ENCODE measurements at places on chromosomes 7 and 10.
A peak's percentile ranks its signal among the peaks of the same experiment; 100 is the strongest.

- DNase-seq = no peak
These were observed 169.3 kb downstream of the CHN2 start for GRCh38 chr7:29363636-29364425.

DNA sequence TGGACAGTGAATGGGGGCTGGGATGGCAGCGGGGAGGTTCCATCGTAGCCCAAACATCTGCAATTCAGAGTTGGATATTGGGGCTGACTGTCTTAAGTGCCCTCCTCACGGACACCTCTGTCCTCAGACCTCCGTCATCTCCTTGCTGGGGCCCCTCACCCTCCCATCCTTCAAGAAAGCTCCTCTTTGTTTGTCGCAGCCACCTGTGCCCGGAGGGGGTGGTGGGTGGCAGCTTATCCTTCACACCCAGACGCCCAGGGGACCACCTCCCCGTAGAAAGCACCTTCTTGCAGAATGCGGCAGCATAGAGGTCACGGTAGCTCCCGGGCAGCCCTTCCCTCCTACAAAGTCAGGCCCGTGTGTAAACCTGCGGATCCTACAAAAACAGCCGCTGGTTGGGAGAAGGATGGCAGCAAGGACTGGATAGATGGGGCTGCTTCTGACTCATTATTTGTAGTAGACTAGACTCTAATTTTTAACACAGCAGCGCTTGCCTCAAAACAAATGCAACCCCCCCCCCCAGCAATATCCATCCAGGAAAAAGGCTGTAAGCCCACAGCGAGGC, 1.3 kb upstream of the PTPRN2 start:
- DNase-seq = no peak

- no peak for DNase-seq
These were observed 85.0 kb upstream of the MYL10 start for GRCh38 chr7:101714097-101714496.

GRCh38 chr7:25789701-25790640, 362.0 kb upstream of the NFE2L3 start:
- DNase-seq = no peak

GRCh38 chr10:5788969-5789368, 24.3 kb downstream of the GDI2 start:
- DNase-seq = no peak

GRCh38 chr7:84801396-84801795, 385.5 kb downstream of the SEMA3D start:
- no peak for DNase-seq

- no peak for DNase-seq
These were observed 129.2 kb downstream of the BAMBI start for GRCh38 chr10:28806488-28806941.

GRCh38 chr7:96719164-96719563, 9.5 kb upstream of the SEM1 start:
- no peak for DNase-seq

GRCh38 chr7:66013938-66014337, 31.9 kb upstream of the GUSB start:
- DNase-seq = peak; percentile 5

DNA sequence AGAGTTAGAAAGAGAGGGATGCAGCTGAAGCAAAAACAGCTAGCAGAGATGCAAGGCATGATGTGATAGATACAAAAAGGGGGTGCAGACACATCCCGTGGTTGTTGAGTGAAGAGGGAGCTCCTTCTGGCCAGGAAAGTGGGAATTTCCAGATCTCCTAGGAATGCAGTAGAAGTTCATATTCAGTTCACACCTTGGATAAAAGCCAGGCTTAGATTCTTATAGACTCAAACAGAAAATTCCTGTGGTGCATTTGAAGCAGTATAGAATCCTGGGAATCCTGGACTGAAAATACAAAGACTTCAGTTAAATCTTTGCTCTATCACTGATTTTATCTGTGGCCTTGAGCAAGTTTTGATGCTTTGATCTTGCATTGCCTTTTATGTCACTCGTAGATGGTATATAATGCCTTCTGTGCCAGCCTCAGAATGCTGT, 33.9 kb downstream of the SGPL1 start:
- DNase-seq = no peak

DNA sequence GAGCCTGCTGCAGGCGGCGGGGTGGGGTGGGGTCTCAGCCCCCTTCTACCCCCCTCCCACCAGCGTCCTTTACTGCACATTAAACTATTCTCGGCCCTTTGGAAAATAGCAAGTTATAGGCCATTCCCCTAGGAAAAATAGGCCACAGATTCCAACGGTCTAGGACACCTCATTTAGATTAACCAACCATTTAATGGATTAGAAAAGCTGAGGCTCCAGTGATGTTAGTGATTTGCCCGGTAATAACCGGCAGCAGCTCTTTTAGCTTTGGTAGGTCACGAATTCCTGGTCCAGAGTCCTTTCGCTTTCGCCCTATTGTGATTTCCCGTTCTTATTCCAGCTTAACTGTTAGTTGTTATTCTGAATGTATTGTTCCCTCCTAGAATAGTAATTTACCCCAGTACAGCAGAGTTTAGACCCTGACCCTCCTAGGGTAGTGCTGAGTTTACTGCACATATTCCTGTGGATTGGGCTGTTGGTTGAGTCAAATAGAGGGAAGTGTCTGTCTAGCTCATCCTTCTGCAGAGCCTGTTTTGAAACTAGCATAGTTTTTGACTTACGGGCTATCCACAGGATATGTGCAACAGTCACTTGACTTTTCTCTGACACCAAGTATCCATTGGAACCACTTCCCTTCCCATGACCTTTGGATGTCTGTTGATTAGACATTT, 754 bp downstream of the GSTO1 start:
- DNase-seq = no peak

DNA sequence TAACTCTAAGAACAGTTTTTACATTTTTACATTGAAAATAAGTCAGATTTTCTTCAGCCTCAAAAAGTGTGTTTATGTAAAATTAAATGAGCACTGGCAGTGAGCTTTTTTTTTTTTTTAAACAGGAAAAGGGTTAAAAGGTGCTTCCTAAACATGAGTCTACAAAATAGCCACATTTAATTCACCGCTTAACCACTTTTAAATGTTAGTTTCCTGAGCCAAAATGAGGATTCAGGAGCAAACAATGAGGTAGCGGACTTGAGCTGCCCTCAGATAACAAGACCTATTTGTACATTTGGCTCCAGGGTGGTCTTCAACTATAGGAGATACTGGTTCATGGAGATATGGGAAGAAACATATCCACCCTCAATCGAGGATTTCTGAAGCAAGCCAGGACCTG, 22.8 kb downstream of the AKR1C3 start:
- DNase-seq = no peak

DNA sequence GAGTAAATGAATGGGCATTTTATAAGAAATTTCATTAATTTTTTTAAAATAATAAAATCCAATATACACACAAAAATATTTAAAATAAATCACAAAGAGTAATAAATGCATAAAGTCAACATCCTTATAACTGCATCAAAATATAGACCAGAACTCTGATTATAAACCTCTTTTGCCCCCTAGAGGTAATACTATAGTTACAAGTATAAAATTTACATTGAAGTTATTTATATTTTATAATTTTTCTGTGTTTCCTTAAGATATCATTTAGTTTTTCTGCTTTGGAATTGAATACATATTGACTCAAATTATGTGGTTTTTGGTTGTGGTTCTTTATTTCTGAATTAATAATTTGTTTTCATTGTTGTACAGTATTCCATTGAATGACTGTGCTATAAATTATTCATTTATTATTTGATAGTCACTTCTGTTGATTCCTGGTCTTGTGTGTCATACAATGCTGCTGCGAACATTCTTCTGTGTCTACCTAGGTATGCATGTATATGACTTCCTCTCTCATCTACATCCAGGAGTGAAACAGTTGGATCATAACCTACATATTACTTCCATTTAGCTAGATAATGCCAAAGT, 673.6 kb downstream of the IPMK start:
- no peak for DNase-seq

- no peak for DNase-seq
These were observed 33.1 kb upstream of the TBX20 start for GRCh38 chr7:35286986-35287385.

- peak; percentile 55 for DNase-seq
These were observed 1.9 kb downstream of the FOXK1 start for GRCh38 chr7:4683884-4684565.

DNA sequence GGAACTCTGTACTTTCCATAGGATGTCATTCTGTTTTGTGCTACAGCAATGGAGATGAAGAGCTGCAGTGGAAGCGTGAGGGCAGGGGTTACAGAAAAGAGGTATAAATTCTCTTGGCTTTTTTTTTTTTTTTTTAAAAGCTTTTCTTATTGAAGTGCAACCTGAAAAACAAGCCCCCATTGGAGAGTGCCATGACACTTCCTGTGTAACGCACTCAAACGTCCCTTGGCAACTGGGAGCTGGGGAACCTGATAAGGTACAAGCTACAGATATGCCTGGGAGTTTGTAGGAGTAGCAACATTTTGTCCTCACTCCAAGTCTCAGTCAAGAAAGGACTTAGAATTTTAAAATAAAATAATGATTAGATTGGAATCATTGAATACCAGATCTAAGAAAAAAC, 512.1 kb downstream of the RPS24 start:
- no peak for DNase-seq

GRCh38 chr7:81207801-81208200, 288.9 kb upstream of the SEMA3C start:
- DNase-seq = no peak

- DNase-seq = no peak
These were observed 17.9 kb upstream of the GDF10 start for GRCh38 chr10:47282005-47282656.

DNA sequence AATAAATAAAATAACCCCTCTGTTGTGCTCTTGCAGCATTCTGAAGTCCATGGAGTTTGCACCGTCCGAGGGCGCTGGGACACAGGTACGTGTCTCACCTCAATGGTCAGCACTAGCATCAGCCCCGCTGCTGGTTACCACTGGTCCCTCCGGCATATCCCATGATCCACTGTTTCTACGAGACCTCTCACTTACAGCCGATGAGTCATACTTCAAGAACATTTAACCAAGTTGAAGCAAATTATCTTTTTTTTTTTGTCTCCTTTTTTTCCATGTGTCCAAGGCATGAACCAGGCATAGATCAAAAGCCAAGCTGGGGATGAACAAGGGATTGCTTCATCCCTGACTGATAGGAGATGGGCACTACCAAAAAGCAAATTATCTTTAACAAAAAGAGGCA, 92.9 kb upstream of the SH2B2 start:
- no peak for DNase-seq

- DNase-seq = no peak
These were observed 15.3 kb downstream of the PLAU start for GRCh38 chr10:73926152-73926764.

- peak; percentile 84 for DNase-seq
These were observed 290.3 kb downstream of the TNS3 start for GRCh38 chr7:47291461-47292081.

- DNase-seq = no peak
These were observed at the start of gene CRTAC1 for GRCh38 chr10:98030093-98030821. TSS of gene CRTAC1 (minus strand) at chr10:98030621. CDS start at chr10:98030472, 149 bp downstream.

DNA sequence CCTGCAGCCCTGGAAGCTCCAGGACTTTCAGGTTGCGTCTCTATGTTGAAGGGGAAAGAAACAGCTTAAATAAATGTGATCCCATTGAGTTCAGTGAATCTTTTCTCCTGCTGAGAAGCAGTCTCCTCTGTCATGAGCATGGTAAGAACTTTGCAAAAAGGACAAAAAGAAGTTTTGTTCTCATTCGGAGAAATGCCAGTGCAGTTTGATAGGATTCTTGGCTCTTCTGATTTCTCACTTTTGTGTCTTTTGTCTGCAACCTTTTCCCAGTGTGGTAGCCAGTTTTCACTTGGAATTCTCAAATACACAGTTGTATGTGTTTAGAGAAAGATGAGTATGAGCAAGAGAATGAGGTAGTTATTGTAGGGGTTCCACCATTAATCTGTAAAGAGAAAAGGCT, 64.3 kb downstream of the AP3M1 start:
- no peak for DNase-seq

DNA sequence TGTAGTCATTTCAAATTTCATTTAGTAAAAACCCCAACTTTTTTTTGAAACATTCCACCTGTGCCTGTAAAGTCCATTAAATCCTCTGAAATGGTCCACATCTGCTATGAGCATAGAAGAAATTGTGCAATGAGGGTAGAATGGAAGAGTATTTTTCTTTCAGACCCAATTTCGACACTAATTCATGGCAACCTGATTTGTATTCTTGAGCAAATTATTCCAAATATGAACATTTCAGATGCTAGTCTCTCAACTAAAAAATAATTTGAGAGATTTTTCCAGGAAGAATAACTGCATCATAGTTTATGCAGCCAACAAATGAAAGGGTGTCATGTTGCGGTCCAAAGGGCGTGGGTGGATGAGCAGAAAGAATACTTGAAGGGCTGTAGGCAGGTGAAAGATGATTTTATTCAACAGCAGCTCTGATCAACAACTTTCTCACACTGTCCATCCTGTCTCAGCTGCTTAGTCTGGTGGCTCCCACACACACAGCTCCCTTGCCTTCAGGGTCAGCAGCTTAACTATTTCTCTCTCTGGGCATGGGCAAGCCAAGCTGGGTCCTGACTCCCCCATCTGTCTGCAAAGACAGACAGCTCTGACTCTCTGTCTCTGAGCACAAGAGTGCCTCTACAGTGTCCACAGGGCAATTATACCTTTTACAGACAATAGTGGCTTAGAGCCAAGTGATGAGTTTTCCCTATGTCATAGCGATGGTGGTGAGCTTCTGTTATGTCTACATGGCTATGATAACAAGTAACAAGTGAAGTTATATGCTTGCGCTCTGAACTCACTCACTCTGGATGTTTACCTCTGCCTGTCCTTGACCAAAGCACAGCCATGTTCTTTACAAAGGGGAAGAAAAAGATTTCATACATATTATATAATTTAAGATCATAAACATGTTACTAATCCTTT, 11.5 kb downstream of the STEAP2 start:
- no peak for DNase-seq

DNA sequence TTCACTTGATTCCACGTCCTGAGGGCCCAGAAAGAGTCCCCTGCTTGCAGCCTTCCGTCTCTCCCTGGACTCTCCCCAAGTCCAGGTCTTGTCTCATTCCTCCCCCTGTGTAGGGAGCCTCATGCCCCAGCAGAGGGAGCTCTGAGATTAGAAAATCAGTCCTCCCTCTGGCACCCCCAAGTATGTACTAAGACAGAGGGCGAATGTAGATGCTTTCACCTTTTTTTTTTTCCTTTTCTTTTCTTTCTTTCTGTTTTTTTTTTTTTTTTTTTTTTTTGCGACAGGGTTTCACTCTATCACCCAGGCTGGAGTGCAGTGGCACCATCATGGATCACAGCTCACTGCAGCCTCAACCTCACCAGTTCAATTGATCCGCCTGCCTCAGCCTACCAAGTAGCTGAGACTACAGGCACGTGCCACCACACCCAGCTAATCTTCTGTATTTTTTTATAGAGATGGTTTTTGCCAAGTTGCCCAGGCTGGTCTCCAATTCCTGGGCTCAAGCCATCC, 10.3 kb downstream of the SFXN3 start:
- DNase-seq = no peak

GRCh38 chr10:92184977-92185376, 105.9 kb downstream of the CPEB3 start:
- DNase-seq = no peak

DNA sequence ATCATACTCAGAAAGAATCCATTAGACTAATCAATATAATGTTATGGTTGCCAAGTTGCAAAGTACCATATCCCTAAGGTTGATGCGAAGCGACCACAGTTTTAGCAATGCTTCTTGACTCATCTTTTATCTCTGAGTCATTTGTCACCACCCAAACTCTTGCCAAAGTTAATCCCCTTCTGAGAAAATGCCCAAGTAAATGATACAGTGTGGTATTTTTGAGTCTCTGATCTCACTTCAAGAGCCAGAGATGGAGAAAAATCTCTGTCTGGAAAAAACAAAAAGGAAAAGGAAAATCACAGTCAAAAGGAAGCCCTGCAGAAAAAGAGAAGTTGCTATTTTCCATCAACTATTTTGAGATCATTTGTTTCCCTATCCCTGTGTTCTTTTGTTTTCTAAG, 26.7 kb upstream of the OTUD1 start:
- DNase-seq = no peak
